Astrocyte (in vitro differentiated cells and primary cell): ENCODE measurements at places on chromosomes 6 and 20.

- no peak for DNase-seq
Measured at GRCh38 chr20:62360854-62361798, 6.0 kb downstream of the LAMA5 start.

DNA sequence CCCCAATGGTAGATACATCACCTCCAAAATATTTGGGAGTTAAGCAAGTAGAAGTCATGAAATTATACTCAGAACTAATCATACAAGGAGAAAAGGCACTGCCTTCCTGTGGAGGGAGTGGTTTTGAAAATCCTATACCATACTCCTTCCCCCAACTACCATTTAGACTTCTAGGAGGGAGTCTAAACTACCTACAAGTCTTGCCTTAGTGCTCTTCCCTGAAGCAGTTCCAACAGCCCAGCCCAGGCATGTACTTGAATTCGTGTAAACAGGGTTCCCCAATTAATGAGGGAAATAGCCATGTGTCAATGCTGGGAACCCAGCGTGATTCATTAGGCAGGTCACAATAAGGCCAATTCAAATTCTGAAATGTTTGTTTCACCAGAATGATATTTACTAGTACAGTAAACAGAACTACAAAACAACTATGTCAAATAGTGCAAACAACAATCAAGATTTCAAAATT, 39.1 kb upstream of the SGK1 start:
- DNase-seq: no peak

GRCh38 chr20:41408156-41408794, 41.7 kb upstream of the EMILIN3 start:
- DNase-seq: no peak

DNA sequence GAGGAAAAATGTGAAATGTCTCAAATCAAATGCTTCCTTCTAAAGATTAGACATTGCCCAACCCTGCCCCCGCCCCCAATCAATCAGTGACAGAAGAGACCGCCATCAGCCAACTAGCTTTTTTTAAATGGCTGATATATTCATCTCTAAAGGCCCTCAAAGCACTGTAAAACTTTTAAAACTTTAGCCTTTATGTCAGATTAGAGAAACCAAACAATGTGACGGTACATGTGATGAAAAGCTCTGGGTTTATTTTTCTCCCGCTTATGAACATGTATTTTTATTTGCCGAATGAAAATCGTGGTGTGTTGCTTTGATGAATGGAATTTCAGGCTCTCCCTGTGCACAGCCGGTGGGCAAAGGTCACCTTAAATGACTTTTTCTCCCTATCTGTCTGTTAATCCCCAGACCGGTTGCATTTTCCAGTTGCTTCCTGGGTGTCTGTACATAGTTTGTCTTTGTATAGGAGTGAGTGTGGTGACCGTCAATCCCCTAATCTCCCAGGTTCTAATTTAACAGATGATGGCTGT, 38.5 kb downstream of the TBC1D7 start:
- no peak for DNase-seq

- no peak for DNase-seq
Measured at GRCh38 chr20:10303852-10304251, 85.2 kb downstream of the SNAP25 start.

DNA sequence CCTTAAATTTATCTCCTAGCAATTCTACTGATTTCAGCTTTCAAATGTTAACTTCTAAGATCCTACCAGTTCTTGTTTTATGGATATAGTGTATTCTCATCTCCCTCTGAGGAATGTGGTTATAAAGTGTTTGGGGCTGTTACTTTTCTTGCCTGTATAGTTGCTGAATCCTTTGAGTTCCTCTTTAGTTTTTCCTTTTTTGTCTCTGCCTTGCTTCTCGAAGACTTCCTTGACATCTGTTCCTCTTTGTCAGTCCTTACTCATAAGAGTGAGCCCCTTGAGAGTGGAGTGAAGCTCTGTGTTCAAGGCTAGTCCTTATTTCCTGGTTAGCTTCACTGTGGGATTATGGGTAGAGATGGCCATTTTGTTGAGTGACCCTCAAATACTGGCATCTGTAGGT, 84.6 kb downstream of the ELOVL4 start:
- no peak for DNase-seq

DNA sequence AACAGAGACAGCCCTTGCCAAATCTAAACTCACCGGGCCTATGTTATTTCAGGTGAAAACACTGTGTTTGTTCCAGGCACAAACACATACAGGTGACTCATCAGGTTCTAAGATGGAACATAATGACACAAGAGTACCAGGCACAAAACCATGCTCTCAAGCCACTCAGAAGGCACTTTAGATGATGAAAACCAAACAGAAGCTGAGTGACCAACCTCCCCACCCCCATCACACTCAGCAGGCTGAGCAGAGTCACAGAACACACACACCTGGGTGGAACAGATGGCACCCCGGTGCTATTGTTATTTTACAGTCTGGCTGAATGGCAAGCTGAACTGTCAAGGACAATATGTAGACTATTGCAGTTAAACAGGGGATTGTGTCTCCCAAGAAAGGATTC, 20.6 kb upstream of the NKX2-2 start:
- no peak for DNase-seq

DNA sequence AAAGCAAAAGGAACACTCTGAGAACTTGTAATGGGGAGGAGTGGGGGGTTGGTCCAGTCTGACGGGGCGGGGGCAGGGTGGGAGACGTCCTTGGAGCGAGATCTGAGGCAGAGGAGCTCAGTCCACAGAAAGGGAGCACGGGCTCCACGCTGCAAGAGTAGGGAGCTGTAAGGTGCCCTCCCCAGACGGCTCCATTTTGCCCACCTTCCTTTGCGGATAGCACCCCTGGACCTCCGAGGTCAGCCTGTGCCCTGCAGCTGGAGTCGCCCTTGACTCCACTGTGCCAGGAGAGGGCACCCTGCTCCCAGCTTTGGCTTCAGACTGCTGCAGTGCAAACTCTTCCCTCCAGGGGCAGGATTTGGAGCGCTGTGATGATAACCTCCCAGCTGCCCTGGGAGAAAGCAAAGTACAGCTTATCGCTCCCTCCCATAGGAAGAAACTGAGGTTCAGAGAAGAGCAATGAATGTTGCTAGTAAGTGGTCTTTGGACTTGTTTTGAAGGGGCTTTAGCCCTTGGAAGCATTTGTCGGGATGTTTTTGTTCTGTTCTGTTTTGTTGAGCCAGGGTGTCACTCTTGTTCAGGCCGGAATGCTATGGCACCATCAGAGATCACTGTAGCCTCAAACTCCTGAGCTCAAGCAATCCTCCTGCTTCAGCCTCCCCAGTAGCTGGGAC, 9.5 kb upstream of the AHCY start:
- peak; percentile 56 for DNase-seq

- peak; percentile 64 for DNase-seq
Measured at GRCh38 chr6:125197795-125198269, 44.3 kb downstream of the TPD52L1 start.

DNA sequence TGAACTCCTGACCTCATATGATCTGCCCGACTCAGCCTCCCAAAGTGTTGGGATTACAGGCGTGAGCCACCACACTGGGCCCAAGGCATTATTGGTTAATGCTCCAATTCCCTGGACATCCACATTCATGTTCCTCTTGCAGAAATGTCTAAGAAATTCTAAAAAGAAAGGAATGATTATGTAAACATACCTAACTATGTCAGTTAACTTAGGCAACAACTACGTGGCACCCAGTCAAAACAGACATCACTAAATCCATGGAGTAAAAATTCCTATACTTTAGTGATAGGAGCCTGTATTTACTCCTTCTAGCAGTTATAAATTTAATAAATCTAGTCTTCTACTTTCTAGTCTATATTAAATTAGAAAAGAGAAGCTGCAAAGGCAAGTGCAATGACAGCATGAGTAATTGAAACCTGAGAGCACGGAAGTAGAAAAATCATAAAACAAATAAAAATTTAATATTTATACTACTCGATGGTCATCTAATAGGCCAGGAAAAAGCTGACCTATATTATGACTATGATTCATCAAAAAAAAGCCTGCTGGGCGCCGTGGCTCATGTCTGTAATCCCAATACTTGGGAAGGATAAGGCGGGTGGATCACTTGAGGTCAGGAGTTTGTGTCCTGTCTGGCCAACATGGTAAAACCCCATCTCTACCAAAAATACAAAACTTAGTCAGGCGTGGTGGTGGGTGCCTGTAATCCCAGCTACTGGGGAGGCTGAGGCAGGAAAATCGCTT, 4.2 kb downstream of the AHI1 start:
- DNase-seq: no peak

DNA sequence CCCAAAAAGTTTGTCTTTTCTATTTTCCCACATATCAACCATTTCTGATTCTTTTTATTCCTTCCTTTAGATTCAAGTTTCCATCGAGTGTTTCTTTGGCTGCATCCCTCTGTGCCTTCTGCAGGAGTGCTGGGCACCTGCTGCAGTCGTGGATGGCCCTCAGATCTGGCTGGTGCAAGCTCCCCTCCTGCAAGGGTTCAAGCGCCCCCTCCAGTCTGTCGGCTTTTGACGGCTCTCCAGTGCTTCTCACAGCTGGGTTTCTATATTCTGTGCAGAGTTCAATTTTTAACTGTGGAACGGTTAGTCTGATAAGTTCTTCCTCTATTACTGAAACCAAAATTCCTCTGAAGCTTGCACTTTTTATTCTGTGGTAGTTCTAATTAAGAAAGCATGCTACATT, 132.1 kb downstream of the HUS1B start:
- DNase-seq: no peak

DNA sequence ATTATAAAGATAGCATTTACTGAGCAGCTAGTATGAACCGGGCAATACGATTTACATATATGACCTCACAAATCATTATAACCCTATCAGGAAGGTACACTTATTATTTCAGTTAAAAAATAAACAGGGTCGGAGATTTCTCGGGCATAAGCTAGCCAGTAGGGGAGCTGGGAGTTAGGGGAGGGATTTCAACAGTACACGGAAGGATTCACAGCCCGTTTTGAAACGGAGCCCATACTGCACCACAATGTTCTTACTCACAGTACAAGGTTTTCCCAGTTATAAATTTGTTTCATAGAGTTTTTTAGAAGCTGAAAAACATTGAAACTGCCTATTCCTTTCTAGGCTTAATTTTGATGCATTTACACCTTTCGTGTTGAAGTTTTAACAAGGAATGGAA, 607.1 kb downstream of the HDGFL1 start:
- no peak for DNase-seq

DNA sequence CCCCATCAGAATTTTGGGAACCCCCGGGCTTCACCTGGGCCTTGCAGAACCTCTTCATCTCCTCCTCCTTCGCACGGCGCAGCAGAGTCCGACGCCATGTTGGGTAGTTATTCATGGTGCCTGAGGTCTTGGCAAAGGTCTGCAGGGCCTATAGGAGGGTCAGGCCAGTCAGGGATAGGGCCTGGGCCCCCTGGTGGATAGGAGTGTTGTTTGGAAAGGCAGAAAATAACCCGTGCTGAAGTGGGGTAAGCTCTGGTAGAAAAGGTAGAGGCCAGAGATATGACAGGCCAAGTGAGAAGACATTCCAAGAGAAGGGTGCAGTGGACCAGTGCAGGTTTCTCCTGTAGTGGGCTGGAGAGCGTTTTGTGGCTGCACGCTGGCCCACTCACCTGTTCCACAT, 4.9 kb downstream of the SMPD2 start:
- no peak for DNase-seq

GRCh38 chr6:37169496-37170272, at the start of gene PIM1:
Gene PIM1, plus strand, starts transcription at chr6:37170152. Its CDS starts 424 bp downstream, at chr6:37170576.
- DNase-seq: peak; percentile 88

- DNase-seq: peak; percentile 88
Measured at GRCh38 chr6:151290877-151291721, 51.3 kb downstream of the AKAP12 start.

DNA sequence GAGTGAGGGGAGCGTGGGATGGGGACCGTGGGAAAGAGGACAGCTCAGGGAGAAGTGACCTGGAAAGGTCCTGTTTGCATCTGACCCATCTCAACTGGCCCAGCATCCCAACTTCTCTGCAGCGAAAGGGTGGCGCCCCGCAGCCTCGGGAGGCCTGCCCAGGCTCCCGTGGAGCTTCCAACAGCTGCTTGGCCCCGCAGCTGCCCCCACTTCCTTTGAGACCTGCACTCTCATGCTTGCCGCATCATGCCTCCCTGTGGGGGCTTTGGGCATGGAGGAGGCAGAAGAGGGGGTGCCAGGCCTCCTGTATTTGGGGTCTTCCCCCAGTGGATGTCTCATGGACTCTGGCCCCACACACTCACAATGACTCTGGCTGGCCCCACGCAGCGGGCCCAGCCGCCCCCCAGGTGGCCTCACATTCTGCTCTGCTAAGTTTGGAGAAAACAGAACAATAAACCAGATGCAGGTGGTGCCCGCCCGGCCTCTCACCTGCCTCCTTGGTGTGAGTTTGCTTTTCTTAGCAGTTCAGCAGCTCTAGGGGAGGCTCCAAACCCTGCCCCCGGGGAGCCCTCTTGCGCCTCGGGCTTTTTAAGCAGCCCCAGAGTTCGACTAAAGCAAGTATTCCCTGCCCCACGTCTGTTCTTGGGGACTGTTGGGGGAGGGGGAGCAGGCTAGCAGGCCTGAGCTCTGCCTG, 40.7 kb downstream of the CPXM1 start:
- DNase-seq: no peak

DNA sequence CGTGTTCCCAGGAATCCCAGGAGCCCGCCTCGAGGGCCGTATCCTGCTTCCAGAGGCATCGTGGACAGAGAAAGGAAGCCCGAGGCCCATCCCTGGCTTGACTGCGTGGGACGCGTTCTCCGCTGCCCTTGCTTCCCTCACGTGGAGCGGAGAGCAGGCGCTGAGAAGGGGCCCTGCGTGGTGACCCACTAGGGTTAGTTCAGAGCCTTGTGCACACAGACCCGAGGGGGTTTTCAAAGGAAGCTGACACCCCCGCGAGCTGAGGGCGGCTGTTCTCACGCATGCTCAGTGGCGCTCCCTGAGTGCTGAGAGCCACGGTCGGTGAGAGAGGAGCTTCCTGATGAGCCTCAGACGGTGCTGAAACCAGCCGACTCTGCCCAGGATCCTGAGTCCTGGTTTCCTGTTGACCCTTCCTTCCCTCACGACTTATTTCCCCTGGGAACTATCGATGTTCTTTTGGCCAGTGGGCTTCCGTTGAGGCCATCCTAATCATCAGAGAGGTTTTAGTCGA, 28.9 kb upstream of the CCR6 start:
- DNase-seq: no peak

DNA sequence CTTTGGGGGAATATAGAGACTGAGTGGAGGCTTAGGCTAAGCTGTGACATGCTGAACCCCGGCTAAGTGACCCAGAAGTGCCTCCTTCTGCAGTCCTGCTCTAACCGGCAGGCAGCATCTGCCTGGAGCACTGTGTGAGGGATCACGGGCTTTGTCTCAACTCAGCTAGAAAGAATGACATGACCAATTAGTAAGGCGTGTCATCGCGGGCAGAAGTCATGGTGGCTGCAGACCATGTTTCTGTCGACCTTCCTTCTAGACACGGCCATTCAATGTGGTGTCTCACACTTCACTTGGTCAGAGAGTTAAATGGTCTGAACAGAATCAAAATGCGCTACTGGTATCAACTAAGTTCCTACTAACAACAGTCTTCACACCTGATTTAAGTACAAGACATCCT, 35.0 kb downstream of the HUS1B start:
- DNase-seq: no peak

- DNase-seq: no peak
Measured at GRCh38 chr6:46097366-46097765, 32.4 kb upstream of the ENPP4 start.
